BJ (cell line): ENCODE measurements at places on chromosomes 3 and 15.

GRCh38 chr3:53709860-53710674 lies 136.2 kb downstream of the CHDH start:
- DNase-seq, result no peak

DNA sequence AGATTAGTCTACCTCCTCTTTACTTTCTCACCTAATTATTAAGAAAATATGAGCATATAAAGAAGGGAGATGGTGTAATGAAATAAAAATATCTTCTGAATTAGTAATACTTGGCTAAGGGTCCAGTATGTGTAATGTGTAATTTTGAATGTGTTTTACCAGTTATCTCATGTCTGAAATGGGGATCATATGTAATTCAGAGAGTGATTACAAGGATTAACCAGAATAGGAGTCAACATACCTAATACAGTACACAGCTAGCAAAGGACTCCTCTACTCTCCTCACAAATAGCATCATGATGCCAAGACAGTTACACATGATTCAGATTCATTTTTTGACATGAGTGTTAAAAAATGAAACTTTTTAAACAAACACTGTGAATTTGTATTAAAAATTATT lies 570.4 kb downstream of the SI start:
- DNase-seq, result no peak

- no peak for DNase-seq
Measured at GRCh38 chr3:58210761-58211460, at the start of gene DNASE1L3. DNASE1L3 (minus strand) TSS chr3:58210972; CDS start chr3:58210906, 66 bp downstream.

DNA sequence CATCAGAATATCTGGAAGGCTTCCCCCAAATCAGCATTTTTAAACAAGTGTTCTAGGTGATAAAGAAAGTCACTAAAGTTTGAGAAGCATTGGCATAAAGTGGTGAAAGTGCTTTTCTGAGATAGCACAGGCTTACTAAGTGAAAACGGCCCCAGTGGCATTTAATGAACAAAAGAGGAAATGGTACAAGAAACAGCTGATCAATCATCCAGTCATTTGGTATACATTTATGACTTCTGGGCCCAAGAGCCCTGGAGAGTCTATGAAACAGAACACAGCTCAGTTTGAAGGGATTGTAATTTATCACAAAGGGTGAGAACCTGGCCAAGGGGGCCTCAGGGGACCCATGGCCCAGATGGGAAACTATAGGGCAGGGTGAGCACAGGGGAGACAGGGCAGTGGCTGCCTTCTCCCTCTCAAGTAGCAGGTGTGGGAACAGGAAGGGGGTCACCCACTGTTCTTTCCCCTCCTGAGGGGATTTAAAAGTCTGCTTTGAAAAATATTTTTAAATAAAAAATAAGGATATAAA lies 265.5 kb upstream of the ROPN1 start:
- no peak for DNase-seq

DNA sequence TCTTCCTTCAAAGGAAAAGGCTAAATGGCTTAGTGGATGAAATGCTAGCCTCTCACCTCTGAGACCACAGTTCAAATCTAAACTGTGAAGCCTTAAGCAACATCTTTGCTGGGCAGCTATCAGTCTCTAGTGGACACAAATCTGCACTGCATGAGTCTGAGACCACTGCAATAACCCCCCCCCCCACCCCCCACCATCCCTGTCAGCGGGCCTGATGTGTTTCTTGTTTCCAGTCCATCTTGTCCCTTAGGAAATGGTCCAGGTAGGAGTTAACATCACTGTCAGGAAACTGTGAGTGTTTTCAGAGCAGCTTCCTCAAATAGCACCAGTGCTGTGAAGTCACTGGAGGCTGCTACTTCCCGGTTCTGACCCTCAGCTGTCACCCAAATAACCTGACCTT lies 140.6 kb upstream of the TMCO5A start:
- no peak for DNase-seq

- DNase-seq, result no peak
Measured at GRCh38 chr3:44596621-44597020, 11.9 kb downstream of the ZNF660 start.
